ENCODE measurements at places on chromosomes 1 and 21.

DNA sequence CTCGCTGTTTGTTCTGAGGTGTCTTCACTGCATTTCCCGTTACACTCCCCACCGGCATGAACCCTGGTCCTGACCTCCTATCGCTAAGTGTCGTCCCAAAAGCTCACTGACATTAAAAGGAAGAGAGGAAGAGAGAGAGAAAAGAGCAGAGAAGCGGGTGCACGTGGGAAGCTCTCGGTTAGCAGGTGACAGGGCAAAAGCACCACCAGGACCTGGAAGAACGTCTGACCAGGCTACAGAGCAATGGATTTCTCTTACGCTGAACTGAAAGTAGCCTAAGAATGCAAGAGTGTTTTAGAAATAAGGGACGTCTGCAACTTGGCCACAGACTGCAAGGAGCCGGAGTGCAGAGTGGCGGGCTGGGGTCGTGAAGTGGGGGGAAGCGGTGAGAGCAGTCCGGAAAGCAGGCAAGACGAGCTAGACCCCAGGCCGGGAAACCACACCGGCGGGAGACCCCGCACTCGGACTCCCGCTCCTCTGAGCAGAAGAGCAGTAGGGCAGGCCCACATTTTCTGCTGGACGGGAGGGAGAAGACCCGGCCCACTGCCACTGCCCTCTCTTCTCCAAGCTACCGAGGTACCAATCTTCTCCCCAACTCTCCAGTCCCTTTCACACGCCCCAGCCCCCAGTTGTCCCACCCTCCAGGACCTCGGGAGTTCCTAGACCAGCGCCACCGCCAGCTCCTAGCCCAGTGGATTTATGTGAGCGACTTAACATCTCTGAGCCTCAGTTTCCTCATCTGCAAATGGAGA lies 8.3 kb upstream of the MPZL1 start:
- DNase-seq = no peak

DNA sequence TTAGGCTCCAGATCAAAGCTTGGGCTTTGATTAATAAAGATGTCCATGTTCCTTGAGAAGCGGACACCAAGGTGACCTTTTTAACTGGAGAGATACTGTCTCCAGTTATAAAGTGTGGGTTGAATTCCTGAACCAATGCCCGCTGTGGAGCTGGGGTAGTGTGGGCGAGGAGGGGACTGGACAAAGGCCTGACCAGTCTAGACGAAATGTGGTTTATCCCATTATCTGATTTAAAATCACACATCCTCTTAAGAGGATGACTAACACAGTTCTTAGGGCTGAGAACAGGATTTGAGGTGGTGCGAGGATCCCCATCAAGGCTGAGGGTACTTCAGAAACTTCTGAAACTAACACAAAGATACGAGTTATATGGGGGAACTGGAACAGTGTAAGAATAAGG lies 84.5 kb upstream of the GCLM start:
- no peak for DNase-seq

DNA sequence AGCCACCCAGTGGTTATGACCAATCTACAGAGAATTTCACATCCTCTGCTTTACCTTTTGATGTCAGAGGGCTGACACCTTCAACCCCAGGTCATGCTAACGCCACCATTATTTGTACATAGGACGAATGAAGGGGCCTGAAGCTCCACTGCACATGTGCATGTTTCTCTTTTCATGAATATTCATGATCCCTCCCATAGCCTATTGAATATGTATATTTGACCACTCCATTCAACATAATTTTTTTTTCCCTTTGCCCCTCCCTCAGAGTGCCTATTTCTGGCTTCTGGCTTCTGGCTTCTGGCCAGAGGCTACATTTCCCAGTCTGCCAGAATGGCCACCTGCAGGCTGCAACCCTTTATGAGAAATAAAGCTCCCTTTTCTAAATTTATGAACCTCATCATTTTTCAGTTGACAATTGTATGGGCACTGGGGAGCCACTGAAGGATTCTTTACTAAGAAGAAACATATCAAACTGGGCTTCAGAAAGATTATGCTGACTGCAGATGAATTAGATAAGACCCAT lies 406.7 kb downstream of the SIPA1L2 start:
- no peak for DNase-seq

DNA sequence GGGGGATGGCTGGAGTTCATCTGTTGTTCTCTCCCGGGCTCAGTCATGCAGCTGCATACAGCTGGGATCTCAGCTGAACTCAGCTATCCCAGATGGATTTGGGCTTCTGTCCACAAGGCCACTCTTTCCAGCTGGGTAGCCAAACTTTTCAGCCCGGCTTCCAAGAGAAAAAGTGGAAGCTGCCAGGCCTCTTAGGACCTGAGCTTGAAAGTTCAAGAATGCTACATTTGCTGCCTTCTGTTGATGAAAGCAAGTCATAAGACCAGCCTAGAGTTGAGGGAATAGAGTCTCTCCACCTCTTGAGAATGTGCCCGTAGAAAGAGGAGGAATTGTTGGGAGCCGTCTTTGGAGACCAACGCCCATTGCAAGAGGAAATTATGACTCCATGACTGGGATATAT lies 95.3 kb downstream of the C1orf21 start:
- DNase-seq = no peak

DNA sequence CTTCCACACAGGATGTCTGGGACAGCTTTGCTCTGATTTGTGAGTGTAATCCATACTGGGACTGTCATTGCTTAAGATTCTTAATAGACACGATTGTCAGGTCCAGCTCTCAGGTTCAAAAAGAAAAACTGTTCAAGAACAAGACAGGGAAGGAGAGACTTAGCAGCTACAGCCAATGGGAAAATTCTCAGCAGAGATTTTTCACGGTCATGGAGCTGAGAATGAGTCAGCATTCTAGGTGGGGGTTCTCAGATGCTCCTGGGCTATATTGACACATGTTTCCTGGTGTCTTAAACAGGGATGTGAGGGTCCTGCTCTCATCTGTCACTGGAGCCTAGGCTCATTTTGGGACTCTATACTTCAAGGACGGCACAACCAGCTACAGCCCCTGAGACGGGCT lies 318.3 kb downstream of the RRAGC start:
- peak; percentile 10 for DNase-seq

DNA sequence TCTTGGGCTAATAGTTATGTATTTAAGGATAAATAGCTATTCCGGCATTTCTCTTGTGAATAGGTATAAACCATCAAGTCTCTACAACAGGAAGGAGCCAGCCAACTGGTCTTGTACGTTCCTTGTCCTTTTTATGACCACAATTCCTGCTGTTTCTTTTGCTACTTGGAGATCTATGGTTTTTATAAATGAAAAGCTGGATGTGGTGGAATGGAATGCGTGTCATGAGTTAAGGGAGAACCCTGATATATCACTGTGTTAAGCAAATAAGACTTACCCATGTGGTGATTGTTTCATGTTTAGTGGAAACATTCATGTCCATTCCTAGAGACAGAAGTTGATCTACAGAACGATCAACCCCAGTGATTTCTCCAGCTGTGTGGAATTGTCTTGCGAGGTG lies 282.1 kb downstream of the RPS6KC1 start:
- no peak for DNase-seq

- no peak for DNase-seq
Observed at GRCh38 chr1:11893907-11894251, 32.3 kb downstream of the KIAA2013 start.

DNA sequence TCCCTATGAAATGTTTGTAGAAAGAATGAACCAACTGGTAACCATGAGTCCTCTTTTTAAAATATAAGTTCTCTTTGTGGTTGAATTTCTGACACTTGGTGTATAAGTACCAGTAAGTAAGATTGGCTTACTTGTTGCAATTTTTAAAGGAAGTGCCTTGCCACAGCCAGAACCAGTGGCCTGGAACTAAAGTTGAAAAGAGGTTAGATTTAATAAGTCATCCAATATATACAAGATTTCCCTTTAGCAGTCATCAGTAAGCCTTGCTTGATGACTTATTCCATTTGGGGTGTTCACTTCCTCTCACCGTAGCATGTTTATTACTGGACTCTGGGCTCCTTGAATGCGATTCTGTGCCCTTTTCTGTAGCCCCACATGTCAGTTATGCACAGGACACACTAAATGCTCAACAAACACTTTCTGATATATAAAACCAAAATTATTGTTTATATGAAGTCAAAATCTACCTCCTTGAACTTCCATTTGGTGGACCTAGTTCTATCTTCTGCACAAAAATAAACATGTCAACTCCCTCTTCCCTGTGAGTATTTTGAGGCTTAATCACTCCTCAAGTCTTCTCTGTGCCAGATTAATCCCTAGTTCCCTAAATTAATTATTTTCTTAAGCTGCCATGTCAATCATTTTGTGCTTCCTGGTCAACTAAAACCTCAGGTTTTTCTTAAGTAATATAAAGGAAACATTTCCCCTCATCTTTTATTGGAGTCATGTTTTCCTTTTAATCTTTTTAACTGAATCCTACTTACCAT lies 218.1 kb downstream of the ST6GALNAC3 start:
- DNase-seq = peak; percentile 86

- DNase-seq = no peak
Observed at GRCh38 chr1:15357612-15358207, 52.0 kb upstream of the EFHD2 start.

- no peak for DNase-seq
Observed at GRCh38 chr1:221884821-221885220, 142.9 kb upstream of the DUSP10 start.

GRCh38 chr1:67333603-67334002 lies 25.9 kb downstream of the IL12RB2 start:
- DNase-seq = no peak

DNA sequence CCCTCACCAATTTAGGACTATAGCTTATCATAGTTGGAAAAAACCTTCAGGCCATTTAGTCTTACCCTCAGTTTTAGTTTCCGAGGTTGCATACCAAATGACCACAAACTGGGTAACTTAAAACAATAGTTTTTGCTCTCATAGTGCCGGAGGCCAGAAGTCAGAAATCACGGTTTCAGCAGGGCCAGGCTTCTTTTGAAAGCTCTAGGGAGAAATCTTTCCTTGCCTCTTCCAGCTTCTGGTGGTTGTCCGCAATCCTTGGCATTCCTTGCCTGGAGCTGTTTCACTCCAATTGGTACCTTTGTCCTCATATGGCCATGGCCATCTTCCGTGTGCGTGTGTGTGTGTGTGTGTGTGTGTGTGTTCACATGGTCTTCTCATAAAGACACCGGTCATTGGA lies 12.4 kb upstream of the PLXNA2 start:
- no peak for DNase-seq

DNA sequence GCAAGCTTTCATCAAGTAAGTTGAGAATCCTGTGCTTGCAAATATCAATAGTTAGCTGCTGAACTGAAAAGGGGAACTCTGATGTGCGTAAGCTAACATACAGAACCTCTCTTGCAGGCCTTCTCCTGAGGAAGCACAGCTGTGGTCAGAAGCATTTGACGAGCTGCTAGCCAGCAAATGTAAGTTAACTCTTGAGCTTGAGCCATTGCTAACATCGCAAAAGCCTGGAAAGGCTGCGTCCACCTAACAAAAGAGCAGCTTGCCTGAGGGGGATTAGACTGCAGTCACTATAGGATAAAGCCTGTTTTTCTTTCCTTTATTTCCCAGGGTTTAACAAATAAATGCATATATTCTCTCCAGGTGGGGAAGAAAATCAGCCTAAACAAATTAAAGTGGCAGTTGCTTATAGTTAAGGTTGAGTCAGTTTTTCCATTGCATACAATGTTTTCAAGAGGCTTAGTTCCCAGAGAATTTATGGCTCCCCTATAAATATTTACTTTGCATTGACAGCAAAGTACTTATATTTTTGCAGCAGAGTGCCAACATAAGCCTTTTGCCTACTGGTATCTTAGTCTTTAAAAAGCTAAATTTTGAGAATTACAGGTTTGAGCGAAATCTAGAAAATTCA lies 1.5 kb downstream of the RGS2 start:
- no peak for DNase-seq

- DNase-seq = no peak
Observed at GRCh38 chr1:193589597-193590040, 403.2 kb upstream of the B3GALT2 start.

GRCh38 chr1:3125546-3126368 lies 56.8 kb downstream of the PRDM16 start:
- no peak for DNase-seq

DNA sequence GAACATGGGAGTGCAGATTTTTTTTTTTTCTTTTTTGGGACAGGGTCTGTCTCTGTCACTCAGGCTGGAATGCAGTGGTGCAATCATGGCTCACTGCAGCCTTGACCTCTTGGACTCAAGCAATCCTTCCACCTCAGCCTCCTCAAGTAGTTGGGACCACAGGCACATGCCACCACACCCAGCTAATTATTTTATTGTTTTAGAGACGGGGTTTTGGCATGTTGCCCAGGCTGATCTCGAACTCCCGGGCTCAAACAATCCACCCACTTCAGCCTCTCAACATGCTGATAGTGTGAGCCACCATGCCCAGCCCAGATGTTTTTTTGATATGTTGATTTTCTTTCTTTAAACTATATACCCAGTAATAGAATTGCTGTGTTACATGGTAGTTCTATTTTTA lies 57.7 kb downstream of the RGSL1 start:
- no peak for DNase-seq

GRCh38 chr1:172638885-172639831 lies 19.7 kb upstream of the FASLG start:
- DNase-seq = peak; percentile 94

DNA sequence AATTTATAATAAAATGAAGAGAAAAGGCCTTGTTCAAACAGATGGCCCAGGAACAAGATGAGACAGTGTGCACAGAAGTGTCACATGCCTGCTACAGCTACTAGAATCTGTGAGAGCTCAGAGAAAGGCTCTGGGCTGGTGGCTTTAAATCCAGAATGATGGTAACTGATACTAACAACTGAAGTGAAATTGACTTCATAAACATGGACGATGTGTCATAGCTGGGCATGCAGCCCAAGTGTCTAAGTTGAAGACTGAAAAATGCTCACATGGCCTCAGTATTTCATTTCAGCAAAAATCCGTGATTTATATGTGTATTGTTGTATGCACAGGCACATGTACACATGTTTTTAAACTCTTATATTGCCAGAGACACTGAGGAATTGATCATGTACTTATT lies 208.3 kb upstream of the RUNX1 start:
- peak; percentile 74 for DNase-seq

- DNase-seq = no peak
Observed at GRCh38 chr1:248576260-248576980, 1.9 kb upstream of the OR2T34 start.

DNA sequence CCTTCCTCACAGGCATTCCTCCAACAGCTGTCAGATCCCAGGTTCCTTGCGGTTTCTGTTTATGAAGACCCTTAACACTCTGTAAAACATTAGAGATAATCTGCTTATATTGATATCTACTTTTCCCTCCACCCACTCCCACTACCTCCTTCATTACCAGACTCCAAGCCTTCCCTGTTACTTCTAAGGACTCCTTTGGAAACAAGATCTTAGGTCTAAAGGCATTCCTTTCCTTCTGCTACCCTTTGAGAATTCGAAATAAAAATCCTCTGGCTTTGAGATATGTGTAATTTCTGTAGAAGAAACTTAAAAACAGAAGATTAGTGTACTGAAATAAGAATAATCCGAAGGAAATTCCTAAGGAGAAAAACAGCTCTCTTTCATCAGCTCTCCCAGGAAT lies 23.7 kb upstream of the LYPLAL1 start:
- no peak for DNase-seq

GRCh38 chr1:224851210-224851847 lies 78.1 kb upstream of the DNAH14 start:
- DNase-seq = no peak

Measured in epithelial cell of proximal tubule (primary cell).